ENCODE measurements at places on chromosomes 13 and 19.

DNA sequence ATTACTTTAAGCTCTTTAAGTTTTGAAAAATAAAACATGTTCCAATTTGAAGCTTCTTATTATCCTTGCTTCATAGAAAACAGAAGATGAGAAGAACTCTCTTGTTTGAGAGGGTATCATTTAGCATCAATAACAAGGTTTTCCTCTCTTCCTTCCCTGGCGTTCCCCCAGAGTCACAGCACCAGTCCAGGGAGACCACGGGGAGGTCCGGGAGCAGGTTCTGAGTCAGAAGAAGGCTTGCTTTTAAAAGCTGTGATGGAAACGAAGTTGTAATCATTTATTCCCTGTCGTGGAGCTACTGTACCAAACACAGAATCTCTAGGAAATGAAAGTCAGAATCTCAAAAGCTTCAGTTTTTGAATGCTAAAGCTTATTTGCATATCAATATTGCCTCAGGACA lies 174.0 kb upstream of the LSM14A start:
- DNase-seq: peak; percentile 25

- no peak for DNase-seq
These were observed 91.2 kb upstream of the FBXL3 start for GRCh38 chr13:77118134-77118533.

DNA sequence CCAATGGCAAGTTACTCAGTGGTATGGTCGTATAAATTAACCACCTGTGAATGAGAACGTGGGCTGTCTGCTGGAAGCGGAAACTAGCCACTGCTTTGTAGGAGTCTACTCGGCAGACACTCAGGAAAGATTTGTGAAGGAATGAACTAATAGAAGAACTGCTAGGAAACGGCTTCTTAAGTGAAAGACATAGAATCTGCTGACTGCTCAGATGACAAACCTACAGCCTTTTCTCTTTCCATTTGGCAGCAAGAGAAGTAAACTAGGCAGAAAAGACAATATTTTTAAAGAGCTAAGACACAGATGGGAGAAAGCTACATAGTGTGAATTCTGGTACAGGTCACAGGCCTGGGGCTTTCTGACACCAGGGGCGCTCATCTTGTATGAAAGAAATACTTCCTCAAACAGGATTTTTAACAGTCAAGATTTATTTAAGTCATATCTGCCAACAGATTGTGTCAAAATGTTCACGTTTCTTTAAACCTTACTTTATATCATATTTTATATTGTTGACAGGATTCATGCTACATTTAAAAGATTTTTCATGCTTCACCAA lies 78.4 kb downstream of the MIPEP start:
- peak; percentile 14 for DNase-seq

DNA sequence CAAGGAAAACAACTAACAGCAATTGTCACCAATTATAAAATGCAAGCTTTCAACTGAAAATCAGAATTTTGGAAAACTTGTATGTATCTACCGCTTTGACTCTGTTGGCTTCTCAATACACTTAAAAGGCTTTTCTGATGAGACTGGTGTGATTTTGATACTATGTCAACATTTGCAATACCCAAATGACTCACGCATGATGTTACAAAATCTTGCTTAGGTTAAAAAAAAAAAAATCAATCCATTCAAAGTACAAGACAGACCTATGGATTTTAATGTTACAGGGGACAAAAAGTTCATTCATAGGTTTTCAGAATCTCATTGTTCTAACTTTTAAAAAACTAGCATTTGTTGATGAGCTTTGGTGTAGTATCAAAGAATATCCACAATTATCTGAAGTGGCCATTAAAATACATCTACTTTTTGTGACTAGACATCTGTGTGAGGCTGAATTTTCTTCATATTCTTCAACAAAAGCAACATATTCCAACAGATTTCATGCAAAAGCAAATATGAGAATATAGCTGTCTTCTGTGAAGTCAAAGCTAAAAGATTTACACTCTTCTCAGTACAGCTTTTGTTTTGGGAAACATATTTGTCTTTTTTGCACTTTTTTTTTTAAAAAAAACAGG lies 10.7 kb downstream of the ELF1 start:
- peak; percentile 79 for DNase-seq

GRCh38 chr13:105915146-105915850 lies 620.2 kb downstream of the EFNB2 start:
- DNase-seq: no peak

- DNase-seq: peak; percentile 68
These were observed 1180.1 kb upstream of the ATXN8OS start for GRCh38 chr13:68927387-68928026.

DNA sequence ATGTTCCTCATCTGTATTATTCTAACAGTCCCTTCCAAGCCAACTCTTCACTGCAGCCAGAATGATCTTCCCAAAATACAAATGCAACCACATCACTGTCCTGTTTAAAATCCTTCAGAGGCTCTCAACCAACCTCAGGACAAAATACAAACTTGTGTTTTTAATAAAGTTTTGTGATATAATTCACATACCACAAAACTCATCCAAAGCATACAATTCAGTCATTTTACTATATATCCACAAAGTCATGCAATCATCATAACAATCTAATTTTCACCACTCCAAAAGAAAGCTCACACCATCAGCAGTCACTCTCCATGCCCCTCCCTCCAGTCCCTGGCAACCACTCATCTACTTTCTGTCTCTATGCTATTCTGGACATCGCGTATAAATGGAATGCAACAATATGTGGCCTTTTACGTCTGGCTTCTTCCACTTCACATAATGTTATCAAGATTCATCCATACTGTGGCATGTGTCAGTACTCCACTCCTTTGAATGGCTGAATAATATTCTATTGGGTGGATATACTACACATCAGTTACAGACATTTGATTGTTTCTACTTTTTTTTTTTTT lies 81.7 kb upstream of the DOCK9 start:
- no peak for DNase-seq

DNA sequence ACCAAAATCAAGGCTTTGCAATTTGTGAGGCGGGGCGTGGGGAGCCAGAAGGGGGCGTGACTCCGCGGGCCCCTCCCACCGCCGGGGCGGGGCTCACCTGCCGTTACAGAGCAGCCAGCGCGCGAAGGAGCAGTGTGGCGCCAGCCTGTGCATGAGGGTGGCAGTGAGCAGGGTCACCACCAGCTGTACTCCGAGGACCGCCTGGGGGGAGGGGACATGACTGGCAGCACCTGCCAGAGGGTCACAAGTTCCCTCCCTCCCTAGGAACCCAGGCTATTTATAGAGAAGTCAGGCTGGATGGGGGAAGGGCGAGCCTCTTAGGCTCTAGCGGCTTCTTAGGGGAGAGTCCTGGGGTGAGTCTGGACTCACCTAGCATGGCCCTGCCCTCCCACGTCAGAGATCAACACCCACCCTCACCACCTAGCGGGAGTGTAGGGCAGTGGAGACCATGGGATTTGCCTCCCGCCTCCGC lies 3.6 kb downstream of the TMEM161A start:
- no peak for DNase-seq

GRCh38 chr13:102012299-102013293 lies 389.3 kb downstream of the FGF14 start:
- DNase-seq: no peak

DNA sequence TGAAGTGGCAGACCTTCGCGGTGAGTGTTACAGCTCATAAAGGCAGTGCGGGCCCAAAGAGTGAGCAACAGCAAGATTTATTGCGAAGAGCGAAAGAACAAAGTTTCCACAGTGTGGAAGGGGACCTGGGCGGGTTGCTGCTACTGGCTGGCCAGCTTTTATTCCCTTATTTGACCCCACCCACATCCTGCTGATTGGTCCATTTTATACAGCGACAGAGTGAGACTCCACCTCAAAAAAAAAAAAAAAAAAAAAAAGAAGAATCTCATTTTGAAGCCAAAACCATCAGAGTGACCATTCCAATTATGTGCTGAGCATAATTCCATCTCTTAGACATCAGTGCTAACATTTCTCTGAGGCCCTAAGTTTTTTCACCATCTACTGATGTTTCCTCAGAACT lies 1.9 kb upstream of the ZNF552 start:
- peak; percentile 34 for DNase-seq

GRCh38 chr19:10501971-10502523 lies 1.1 kb downstream of the KEAP1 start:
- DNase-seq: peak; percentile 85

DNA sequence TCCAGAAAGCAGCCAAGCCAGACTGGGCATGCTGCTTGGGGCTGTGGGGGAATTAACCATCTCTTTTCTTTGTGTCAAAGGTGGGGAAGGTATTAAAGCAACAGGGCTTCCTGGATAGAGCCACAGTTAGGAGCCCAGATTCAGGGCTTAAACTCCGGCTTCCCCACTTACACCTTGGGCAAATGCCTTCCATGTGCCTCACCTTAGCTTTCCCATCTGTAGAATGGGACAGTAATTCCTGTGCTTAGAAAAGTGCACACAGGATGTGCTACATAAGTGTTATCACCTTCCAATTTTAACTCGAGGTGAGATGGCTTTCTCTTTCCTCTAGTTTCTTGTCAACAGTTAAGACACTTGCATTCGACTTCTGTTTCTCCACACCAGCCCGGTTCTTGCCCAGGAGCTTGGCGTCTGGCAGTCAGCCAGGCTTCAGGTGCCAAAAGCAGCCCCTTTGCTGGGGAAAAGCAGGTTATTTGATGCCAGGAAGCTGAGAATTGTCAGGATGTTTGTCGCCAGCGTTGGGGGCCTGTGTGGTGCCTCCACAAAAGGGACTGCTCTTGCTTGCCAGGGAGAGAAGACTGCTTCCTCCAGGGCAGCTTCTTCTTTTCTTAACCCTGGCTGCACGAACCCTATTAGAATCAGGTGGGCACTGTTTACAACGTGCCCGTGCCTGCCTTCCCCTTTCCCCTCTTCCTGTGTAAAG lies 79.2 kb downstream of the SIPA1L3 start:
- no peak for DNase-seq

- no peak for DNase-seq
These were observed 6.9 kb downstream of the FUT2 start for GRCh38 chr19:48702701-48703100.

DNA sequence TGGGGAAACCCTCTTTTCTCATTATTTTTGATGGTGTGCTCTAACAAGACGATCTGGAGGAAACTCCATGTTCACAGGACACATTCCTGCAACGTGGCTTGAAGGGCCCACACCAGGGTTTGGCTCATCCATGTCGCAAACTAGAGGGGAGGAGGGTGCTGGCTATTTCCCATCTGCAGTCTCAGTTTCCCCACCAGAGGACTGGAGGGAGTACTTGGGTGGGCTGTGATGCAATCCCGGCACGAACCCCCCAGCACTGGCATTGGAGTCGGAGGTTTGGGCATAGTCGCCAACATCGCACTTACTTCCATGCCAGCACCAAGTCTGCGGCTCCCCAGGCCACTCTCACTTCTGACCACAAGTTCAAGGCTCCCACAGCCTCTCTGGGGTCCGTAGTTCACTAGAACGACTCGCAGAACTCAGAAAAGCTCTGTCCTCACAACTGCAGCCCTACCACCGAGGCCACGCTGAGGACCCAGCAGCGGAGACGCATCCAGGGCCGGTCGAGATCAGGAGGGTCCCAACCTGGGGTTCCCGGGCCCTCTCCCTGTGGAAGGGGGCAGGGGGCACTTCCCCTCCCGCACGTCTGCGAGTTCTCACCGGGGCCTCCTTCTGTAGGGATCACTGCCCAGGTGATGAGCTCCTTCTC lies 165.6 kb upstream of the SOX1 start:
- DNase-seq: no peak

- no peak for DNase-seq
These were observed 16.6 kb downstream of the OLFM4 start for GRCh38 chr13:53045189-53045588.

- no peak for DNase-seq
These were observed 89.3 kb upstream of the C1QTNF9B start for GRCh38 chr13:23986619-23987018.

DNA sequence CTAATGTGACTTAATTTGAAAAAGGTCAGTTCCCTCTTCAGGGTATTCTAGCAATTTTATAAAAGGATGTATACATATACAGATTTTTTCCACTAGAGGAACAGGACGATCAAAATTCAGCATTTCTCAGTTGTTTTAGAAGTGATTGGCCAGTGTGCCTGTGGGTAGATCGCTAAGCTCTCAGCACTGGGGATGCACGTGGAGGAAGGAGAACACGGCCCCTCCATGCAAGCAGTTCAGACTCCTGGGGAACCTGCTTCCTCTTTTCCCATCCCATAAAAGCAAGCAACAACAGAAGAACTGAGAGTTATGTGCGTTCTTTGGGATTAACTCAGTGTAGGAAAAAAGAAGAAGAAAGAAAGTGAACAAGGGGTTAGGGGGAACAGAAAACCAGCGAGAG lies 328.8 kb downstream of the FOXO1 start:
- DNase-seq: no peak

DNA sequence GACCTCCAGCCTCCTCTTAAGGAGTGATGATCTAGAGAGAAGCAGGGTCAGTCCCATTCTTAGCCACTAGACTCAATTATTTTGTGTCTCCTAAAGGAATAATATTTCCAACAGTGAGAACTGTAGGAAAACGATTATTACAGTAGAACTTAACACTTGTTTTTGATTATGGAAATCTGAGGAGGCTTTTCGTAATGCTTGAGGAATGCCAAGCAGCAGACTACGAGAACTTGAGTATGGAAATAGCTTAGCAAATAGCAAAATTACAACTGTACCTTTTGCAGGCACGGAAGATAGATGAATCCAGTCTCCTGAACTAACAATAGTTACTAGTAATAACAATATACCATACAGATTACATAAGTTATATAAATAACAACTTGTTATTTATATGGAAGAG lies 12.2 kb downstream of the BRD4 start:
- no peak for DNase-seq

- DNase-seq: no peak
These were observed 13.5 kb downstream of the IL17D start for GRCh38 chr13:20716951-20717350.

GRCh38 chr19:46225558-46226004 lies 4.0 kb upstream of the IGFL1 start:
- DNase-seq: peak; percentile 70

DNA sequence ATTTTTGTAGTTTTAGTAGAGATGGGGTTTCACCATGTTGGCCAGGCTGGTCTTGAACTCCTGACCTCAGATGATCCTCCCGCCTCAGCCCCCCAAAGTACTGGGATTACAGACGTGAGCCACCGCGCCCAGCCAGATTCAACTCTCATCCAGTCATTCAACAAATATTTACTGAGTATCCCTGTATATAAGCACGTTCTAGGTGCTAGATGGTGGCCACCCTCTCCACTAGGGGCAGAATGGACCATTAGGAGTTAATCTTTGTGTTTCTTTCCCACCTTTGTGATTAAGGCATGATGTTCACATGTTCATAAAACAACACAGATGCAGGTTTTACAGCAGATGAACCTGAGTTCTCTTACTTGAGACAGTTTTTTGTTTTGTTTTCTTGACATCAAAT lies 7.3 kb downstream of the SHKBP1 start:
- DNase-seq: no peak

DNA sequence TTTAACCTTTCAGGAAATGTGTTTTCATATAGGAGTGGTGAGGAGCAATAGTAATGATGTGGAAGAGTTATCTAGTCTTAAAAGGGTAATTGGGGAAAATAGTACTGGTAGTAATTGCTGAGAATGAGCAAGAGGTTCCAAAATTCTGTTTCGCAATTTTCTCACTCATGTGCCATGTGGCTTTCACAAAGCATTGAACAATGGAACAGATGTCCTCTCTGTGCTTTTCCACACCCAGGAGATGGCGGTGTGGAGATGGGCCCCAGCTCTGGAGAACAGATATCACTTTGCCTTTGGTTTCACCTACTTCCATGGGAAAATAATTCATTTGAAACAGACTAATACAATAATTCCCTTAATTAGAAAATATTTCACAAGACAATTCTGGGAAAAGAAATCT lies 170.0 kb upstream of the SLC10A2 start:
- peak; percentile 72 for DNase-seq

- no peak for DNase-seq
These were observed 1.3 kb downstream of the FLT3LG start for GRCh38 chr19:49475191-49475917.

GRCh38 chr13:24905242-24905641 lies 141.3 kb downstream of the RNF17 start:
- no peak for DNase-seq
